Thoracic aorta (tissue), 2 donors: ENCODE measurements at places on chromosomes 12 and 14.

DNA sequence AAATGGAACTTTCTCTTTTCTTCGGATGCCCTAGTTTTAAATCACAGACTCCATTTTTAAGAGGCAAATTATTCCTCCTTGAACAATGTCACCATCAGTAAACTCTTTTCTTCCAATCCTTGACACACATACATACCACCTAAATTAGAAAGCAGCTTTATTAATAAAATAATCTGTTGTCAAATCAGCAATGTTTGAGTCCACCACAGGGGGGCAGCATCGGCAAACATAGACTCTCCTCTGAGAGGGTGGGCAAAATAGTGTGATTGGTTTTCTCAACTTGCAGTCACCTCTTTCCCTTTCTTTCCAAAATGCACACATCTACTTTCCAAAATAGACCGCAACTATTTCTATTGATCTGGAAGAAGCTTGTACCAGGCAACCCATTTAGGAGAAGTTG is 438.4 kb upstream of the OR4E1 start:
- DNase-seq, result no peak

- no peak for DNase-seq
These were observed 341.2 kb downstream of the NPAS3 start for GRCh38 chr14:33279865-33280264.

- DNase-seq, result no peak
These were observed 66.9 kb downstream of the ANKS1B start for GRCh38 chr12:99917711-99918402.

DNA sequence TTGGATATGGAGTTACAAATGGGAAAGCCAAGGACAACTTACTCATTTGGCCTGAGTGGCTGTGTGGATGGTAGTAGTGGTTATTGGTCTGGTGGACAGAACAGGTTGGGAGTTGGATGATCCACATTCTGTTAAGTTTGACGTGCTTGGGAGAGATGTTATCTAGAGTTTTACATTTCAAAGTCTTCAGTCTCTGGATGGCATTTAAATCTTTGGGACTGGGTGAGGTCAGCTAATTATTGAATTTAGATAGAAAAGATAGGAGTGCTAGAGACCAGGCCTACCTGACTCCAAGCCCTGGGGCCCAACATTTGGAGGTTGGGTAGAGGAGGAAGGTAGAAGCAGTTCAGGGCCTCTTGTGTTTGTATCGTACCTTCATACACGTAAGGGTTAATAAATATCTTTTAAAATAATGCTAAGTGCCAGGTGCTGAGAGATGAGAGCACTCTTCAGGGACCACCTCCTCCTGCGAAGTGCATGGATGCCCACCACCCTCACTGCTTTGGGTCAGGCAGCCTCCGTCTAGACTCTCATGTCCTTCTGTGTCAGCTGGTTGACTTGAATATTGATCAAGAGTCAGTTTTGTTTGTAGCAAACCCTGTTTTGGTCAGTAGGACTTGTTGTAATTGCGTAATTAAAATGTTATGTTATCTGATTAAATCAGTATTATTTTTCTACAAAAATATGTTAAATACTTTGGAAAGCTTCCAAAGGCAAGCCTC is 460.4 kb upstream of the RGS6 start:
- DNase-seq, result no peak

- no peak for DNase-seq
These were observed 174.8 kb upstream of the RTL1 start for GRCh38 chr14:101078170-101078891.

- DNase-seq, result no peak
These were observed 3.4 kb downstream of the RIMKLB start for GRCh38 chr12:8701046-8701660.

DNA sequence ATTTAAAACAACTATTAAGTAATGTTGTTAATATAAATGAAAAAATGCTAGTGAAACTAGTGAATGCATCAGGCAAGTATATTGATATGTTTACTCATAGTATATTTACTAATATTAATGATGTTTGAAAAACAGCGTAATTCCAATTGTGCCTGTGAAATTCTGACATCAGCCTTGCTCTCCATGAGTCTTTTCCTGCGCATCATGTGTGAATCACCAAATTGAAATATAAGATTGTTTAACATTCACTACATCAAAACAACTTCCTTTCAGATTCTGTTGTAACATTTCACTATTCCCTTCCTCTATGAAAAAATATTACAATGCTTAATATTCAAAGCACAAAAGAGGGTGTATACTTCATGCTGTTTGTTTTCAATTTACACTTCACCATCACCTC is 1995.9 kb upstream of the SEL1L start:
- DNase-seq, result no peak

DNA sequence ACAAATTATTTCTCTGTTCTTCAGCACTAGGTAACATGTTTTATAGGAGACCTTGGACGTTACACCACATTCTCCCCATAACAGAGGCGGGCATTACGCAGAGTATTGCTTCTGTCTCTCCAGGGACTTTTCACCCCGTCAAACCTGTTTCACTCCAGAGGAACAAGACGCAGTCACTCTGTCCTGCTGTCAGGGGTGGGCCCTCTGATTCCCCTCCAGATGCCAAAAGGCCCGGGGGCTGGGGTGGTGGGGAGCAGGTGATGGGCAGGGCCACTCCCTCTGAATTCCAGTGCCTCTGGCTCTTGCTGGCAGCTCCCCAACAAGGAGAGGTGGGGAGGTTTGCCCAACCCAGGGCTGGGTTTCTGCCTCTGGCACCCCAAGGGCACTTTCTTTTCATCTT is 71.9 kb downstream of the NTF3 start:
- DNase-seq, result no peak

DNA sequence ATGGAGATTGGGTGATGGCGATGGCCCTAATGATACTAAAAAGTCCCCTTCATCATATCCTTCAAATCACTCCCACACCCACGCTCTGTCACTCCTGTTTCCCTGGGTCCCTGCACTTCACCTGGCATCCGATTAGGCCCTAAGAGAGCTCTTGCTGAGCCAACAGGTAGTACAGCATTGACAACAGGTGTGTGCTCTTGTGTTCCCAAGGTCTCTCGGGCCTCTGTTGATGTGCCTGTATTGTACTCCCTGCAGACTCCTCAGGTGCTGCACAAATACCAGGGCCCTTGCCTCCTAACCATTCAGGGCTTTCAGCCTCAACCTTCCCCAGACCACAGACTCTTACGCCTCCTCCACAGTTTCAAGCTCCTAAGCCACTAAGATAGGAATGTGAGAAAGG is 25.8 kb upstream of the VDR start:
- no peak for DNase-seq

- DNase-seq, result no peak
These were observed 33.7 kb downstream of the FGFR1OP2 start for GRCh38 chr12:26971963-26972362.

DNA sequence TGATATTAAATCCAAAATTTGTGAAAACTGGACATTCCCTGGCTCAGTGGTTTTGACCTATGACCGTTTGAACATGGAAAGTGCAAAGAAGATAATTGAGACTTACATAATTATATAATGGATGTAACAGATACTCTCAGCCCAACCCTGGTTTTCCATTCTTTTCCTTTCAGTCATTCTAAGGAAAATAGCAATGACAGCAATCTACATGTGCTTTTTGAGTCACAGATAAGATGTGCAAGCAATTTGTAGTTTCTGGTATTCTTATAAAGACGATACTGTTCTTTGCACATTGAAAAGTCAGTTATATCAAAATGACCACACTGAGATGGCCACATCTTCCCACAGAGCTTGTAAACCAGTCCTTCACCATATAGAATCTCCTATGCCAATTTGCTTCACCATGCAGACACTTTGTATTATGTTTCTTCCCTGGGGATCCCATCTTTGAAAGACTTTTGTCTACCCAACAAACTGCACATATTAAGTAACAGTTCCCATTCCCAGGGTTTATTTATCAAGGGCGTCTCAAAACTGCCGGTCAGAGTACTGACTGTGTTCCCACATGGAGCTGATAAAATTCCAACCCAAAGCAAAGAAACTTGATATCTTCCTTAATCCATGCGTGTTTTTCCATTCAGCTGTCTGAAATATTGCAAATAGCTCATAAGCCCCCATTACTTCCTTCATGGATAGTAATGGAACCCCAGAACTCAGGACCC is 34.8 kb downstream of the PLXNC1 start:
- no peak for DNase-seq

- no peak for DNase-seq
These were observed 5.1 kb upstream of the TCL1B start for GRCh38 chr14:95681153-95681552.

DNA sequence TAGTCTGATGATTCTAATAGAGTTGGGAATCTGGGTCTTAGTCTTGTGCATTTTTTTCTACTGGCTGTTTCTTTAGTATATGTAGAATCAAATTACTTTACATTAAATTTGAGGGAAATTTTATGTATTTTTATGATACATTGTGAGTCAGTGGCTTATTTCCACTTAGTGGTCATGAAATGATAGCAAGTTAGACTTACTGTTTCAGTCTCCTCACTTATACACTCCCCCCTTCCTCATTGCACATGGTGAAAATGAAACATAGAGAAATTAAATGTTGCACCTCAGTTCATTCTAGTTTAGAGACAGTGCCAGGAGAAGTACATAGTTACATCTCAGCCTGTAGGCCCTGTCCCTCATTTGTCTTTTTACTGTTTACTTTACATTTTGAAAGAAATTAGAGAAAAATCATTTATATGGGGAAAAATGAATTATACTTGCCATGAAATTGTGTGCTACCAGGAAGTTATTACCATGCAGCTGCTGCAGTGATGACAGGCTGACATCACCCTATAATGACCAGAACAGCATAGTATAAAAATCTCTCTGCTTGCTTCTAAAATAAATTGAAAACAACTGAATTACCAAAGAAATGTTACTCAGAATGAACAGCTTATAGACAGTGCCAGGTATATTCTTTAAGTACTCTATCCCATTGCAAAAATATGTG is 113.2 kb downstream of the TRMT5 start:
- DNase-seq, result no peak

DNA sequence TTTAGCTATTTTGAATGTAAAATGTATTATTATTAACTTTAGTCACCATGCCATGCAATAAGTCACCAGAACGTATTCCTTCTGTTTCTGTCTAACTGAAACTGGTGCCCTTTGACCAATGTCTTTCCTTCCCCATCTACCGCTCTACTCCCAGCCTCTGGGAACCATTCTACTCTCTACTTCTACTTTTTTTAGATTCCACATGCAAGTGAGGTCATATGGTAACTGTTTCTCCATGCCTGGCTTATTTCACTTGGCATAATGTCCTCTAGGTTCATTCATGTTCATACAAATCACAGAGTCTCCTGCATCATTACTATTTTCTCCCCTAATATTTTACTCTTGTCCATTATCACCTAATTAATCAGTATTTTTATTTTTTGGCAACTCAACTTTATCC is 160.1 kb downstream of the TMX1 start:
- DNase-seq, result no peak

GRCh38 chr12:121287267-121287954 is 9.1 kb downstream of the CAMKK2 start:
- DNase-seq, result no peak

- no peak for DNase-seq
These were observed 165.1 kb upstream of the LMNTD1 start for GRCh38 chr12:25718081-25718731.

GRCh38 chr12:94267921-94268471 is 119.6 kb downstream of the PLXNC1 start:
- no peak for DNase-seq

DNA sequence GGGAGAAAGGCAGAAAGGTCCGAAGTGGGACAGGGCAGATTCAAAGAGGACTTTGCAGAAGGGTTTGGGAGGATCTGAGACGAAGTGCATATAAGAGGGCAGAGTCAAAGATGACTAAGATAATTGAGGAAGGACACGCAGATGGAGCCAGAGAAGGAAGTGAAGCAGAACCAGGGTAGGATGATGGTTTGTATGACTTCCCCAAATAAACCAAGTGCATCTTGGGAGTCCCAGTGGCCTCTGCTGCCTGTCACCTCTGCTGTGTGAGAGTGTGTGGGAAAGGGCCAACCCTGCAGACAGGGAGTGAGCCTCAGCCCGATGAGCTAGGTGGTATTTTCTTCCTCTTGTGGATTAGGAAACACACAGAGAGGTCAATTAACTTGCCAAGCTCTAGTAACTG is 36.8 kb downstream of the FLVCR2 start:
- DNase-seq, result no peak

- peak; percentile 73 for DNase-seq
These were observed 147.6 kb downstream of the CHST11 start for GRCh38 chr12:104604070-104604994.

GRCh38 chr12:109900752-109901580 is 892 bp downstream of the TCHP start:
- DNase-seq, result no peak

DNA sequence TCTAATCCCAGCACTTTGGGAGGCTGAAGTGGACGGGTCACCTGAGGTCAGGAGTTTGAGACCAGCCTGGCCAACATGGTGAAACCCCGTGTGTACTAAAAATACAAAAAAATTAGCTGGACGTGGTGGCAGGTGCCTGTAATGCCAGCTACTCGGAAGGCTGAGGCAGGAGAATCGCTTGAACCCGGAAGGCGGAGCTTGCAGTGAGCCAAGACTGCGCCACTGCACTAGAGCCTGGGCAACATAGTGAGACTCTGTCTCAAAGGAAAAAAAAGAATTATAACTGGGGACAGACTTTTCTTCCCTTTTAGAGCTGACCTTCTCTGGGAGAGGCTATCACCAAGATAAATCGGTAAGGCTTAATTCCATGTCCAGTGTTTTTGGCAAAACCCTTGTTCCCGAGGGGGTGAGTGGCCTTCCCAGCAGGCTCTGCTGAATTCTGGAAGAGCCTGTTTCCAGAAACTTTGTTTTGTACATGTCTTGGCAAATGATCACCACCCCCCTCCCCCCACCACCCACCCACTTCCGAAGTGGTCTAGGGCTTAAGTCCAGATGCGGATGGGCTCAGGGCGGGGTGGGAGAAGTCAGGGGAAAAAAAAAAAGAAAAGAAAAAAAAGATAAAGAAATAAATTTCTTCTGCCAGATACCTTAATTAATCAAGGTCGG is 32.3 kb upstream of the DEGS2 start:
- DNase-seq, result no peak

GRCh38 chr12:129862561-129863175 is 41.2 kb downstream of the TMEM132D start:
- no peak for DNase-seq

DNA sequence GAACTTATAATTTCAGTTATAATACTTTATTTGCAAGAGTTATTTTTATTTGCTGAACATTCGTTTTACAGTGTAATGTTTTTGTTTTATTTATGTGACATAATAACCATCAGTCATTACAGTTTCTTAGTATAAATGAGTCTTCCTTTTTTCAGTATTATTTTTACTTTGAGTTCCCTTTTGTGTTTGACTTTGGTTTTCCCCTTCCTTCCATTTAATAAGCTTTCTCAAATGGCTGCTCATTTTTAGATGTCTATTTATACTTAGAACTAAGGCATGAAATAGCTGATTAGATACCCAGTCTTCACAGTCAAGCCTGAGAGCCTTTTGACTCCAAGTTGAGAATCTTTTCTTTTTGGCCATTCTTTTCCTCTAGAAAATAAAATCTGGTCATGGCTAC is 404.5 kb downstream of the LRFN5 start:
- no peak for DNase-seq

DNA sequence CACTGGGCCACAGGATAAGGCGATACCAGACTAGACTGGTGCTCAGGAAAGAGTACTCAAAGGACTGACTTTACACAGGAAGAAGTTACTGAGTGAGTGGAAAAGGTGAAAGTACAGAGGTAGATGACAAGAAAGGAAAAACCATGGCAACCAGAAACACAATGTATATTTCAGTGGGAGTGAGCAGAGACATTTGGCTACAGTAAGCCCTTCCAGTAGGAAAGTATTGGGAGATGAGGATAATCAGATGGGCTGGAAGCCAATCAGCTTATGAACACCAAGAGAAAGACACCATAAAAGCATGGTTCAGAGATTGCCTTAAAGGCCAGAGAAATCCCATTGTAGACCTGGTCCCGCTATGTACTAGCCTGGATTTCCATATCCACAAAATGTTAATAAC is 51.6 kb downstream of the TMTC1 start:
- DNase-seq, result no peak
